Activated CD4-positive, alpha-beta memory T cell treated with anti-CD3 and anti-CD28 coated beads for 36 hours (primary cell): ENCODE measurements at places on chromosomes 1 and 21. TPM values are rescaled to one million over a fixed set of nuclear protein-coding genes. Genes with fewer than 3 reads are reported as not detected.

DNA sequence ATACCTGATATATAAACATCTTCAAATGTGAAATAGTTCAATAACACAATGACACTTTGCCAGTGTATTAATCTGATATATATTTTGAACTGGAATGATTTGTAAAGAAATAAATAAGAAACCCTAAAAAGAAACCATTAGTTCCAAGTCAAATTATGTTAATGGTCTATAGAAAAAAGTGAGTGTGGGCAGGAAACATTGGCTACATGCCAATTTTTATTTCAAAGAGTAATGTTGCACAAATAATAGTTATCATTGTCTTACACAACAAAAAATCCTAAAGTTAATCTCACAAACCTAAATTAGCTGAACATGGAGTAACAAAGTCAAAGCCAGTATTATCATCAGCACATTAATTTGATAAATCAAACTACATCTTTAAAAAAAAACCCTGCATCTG lies 37.9 kb upstream of the BATF3 start:
- no peaks in the 10 kb centered on the region for H3K27me3 ChIP-seq
- peak overlapping the region; percentile 89 for H3K27ac ChIP-seq
- peaks cover 27% of the 10 kb centered on the region for H3K36me3 ChIP-seq
- no peak for DNase-seq
- peaks cover 33% of the 10 kb centered on the region for H3K4me1 ChIP-seq

GRCh38 chr21:43322805-43323204 lies 104.1 kb downstream of the SIK1 start:
- no peaks in the 10 kb centered on the region for H3K4me1 ChIP-seq
- H3K27ac ChIP-seq = no peak overlapping the region
- no peaks in the 10 kb centered on the region for H3K36me3 ChIP-seq
- H3K27me3 ChIP-seq = peaks cover 2% of the 10 kb centered on the region
- DNase-seq = no peak
- no peak overlapping the region for H3K4me3 ChIP-seq

GRCh38 chr1:162138599-162139181 lies 69.2 kb downstream of the NOS1AP start:
- H3K36me3 ChIP-seq = no peaks in the 10 kb centered on the region
- H3K4me3 ChIP-seq = no peak overlapping the region
- peaks cover 28% of the 10 kb centered on the region for H3K27me3 ChIP-seq
- no peak overlapping the region for H3K27ac ChIP-seq
- no peak for DNase-seq
- no peaks in the 10 kb centered on the region for H3K4me1 ChIP-seq

GRCh38 chr21:29633756-29634155 lies 306.0 kb downstream of the GRIK1 start:
- peaks cover 2% of the 10 kb centered on the region for H3K27me3 ChIP-seq
- no peaks in the 10 kb centered on the region for H3K4me1 ChIP-seq
- H3K27ac ChIP-seq = no peak overlapping the region
- no peaks in the 10 kb centered on the region for H3K36me3 ChIP-seq
- no peak for DNase-seq

- no peak for DNase-seq
- H3K36me3 ChIP-seq = peaks cover 3% of the 10 kb centered on the region
- no peaks in the 10 kb centered on the region for H3K27me3 ChIP-seq
These were observed 27.7 kb downstream of the TNFRSF9 start for GRCh38 chr1:7912743-7913557.

- DNase-seq = no peak
- H3K4me3 ChIP-seq = no peak overlapping the region
- H3K27ac ChIP-seq = no peak overlapping the region
These were observed 19.2 kb downstream of the EBNA1BP2 start for GRCh38 chr1:43152866-43153265.

- no peak overlapping the region for H3K27ac ChIP-seq
- H3K4me1 ChIP-seq = peaks cover 49% of the 10 kb centered on the region
- no peak overlapping the region for H3K4me3 ChIP-seq
These were observed 701 bp downstream of the DEDD start for GRCh38 chr1:161131523-161132409.

GRCh38 chr1:220892997-220893700 lies 13.9 kb downstream of the HLX start:
- no peak overlapping the region for H3K27ac ChIP-seq
- H3K36me3 ChIP-seq = no peaks in the 10 kb centered on the region
- DNase-seq = no peak
- peaks cover 67% of the 10 kb centered on the region for H3K27me3 ChIP-seq
- peaks cover 10% of the 10 kb centered on the region for H3K4me1 ChIP-seq

GRCh38 chr1:196997423-196997822 lies 20.1 kb downstream of the CFHR5 start:
- H3K27me3 ChIP-seq = peaks cover under 1% of the 10 kb centered on the region
- DNase-seq = no peak
- no peak overlapping the region for H3K4me3 ChIP-seq
- no peaks in the 10 kb centered on the region for H3K36me3 ChIP-seq
- no peaks in the 10 kb centered on the region for H3K4me1 ChIP-seq

DNA sequence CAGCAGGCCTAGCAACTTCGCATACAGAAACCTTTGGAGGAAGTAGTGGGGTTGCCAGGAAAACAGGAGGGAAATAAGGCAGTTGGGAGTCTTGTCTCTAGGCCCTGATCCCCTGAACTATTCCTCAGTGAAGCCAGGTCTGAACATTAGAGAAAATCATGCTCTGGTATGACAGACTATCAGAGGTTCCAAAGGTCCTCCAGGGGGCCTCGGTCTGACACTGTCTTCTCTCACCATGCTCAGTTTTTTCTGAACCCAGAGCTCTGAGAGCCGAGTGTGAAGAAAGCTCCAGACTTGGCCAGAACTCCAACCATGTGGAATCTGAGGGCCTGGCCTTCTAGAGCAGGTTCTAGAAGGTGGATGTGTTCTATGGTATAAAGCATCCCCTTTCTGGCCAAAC lies 4.0 kb downstream of the TOMM40L start:
- H3K4me1 ChIP-seq = peaks cover 23% of the 10 kb centered on the region
- peaks cover 14% of the 10 kb centered on the region for H3K36me3 ChIP-seq
- DNase-seq = no peak
- H3K27me3 ChIP-seq = no peaks in the 10 kb centered on the region
- H3K4me3 ChIP-seq = no peak overlapping the region

DNA sequence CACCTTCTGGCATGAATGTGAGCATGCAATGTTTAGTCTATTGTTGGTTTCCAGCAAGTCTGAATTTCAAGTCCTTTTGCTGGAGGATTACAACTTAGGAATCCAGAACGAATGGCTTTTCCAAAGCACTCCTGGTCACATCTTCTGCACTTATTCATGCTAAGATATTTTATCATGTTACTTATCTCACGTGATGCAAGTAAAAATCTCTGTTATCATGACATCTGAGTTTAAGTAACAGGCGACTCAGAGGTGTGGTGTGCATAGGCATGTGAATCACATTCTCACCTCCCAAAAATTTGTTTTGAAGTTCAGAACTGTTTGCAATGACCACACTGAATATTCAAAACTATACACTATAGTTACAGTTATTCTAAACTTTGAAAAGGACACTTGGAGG lies 204.8 kb upstream of the FGGY start:
- H3K27me3 ChIP-seq = peaks cover 2% of the 10 kb centered on the region
- DNase-seq = no peak
- H3K4me3 ChIP-seq = no peak overlapping the region
- no peak overlapping the region for H3K27ac ChIP-seq
- H3K36me3 ChIP-seq = no peaks in the 10 kb centered on the region

DNA sequence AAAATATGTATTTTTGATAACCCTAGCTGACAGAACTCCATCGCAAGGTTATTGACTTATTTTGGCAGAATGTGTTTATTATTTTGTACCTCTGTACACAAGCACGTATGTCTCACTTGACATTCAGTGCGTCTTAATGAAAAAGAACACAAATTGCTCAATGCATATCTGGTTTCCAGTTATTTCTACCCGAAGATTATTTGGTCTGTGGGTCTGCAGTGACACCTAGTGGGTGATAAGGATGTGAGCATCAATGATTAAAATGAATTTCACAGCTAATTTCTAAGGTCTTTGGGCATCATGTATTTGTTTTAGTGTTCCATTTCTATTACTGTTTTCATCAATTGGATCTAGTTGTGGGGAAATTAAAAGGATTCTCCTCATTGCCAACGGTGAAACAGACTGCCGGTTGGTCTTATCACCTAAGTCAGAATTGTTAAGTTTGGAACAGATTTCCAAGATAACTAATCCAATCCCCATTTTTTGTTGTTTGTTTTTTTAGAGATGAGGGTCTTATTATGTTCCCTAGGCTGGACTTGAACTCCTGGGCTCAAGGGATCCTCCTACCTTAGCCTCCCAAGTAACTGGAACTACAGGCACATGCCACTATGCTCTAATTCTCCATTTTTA lies 13.9 kb downstream of the DDX20 start:
- H3K36me3 ChIP-seq = peaks cover 20% of the 10 kb centered on the region
- peaks cover 3% of the 10 kb centered on the region for H3K4me1 ChIP-seq
- H3K27ac ChIP-seq = no peak overlapping the region
- no peaks in the 10 kb centered on the region for H3K27me3 ChIP-seq
- DNase-seq = peak; percentile 44

GRCh38 chr1:36206323-36206858 lies 17.9 kb upstream of the THRAP3 start:
- no peak for DNase-seq
- peaks cover 10% of the 10 kb centered on the region for H3K4me1 ChIP-seq
- H3K27me3 ChIP-seq = no peaks in the 10 kb centered on the region
- H3K36me3 ChIP-seq = no peaks in the 10 kb centered on the region
- H3K4me3 ChIP-seq = no peak overlapping the region

DNA sequence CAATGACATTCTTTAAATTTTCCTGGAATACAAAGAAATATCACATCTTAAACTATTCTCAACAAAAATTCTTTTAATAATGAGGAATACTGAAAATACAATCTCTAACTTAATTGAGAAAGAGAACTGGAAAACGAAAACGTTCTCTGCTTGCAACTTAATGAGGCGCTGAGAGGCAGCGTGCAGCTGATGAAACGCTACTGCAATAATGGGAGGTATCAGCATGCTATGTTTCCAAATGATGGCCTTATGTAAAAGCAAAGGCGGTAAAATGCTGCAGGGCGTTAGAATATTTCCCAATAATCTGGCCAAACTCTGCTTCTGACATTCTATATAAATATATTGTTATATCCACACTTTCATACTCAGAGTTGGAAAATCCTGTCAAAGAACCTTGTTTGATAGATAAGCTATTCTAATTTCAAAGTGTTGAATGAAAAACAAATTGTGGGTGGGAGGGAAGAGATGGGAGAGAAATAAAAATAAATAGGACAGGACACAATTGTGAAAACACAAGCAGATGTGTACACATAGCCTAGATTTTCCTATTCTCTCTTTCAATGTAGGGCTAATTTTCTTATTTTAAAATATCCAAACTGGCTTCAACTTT lies 70.9 kb downstream of the APP start:
- no peak for DNase-seq
- no peaks in the 10 kb centered on the region for H3K27me3 ChIP-seq
- no peak overlapping the region for H3K27ac ChIP-seq
- no peak overlapping the region for H3K4me3 ChIP-seq
- H3K36me3 ChIP-seq = peaks cover 3% of the 10 kb centered on the region
- no peaks in the 10 kb centered on the region for H3K4me1 ChIP-seq

DNA sequence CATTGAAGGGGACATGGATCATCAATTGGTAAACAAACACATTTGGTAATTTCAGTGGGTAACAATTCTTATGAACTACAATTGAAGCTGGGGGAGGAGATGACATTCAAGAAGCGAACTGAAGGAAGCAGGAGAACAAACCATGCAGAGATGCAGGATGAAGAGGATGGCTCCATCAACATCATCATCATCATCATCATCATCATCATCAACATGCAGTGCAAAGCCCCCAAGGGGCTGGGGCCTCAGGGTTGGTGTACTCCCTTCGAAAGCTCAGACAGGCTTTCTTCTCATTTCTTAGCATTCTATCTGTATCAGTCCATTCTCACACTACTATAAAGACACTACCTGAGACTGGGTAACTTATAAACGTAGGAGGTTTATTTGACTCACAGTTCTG lies 105.8 kb downstream of the DUSP10 start:
- DNase-seq = no peak
- no peaks in the 10 kb centered on the region for H3K4me1 ChIP-seq
- no peaks in the 10 kb centered on the region for H3K36me3 ChIP-seq
- H3K27me3 ChIP-seq = no peaks in the 10 kb centered on the region

DNA sequence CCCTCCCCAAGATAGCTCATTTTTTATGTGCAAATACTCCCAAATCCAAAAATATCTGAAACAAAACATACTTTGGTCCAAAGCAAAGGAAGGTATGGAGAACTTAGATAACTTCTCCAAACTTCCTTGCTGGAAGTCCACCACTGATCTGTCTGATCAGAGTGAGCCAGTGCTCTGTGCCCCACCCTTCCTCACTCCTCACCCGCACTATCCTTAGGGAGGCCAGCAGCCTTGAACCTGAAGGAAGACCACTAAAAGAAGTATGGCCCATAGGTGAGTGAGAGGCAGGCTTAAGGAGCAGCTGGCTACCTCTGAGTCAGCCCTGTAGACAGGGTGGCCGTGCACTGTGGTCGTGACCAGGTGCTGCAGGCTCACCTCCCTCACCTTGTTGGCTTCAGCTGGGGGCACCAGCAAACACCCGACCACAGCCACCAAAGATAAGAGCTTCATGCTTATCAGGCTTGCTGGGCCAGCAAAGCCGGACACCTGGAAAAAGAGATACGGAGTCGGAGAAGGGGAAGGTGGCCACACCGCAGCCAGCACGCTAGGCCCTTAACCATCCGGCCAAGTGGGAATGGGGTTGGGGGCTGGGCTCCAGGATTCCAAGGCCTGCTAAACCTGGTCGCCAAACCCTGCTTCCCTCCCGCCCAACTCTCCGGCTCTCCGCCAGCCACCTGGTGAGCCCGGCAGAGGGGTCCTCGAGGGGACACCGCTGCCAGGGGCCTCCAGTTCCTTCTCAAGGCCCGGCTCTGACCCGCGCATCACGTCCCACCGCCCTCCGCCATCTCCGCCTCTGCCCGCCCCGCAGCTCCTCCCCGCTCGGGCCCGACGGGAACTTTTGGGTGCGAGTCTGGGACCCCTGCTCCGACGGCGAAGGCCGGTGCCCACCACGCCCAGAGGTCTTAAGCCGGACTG lies 543 bp downstream of the TMEM9 start:
- peak overlapping the region; percentile 80 for H3K4me3 ChIP-seq
- H3K4me1 ChIP-seq = peaks cover 20% of the 10 kb centered on the region
- H3K27me3 ChIP-seq = peaks cover 13% of the 10 kb centered on the region
- H3K27ac ChIP-seq = peak overlapping the region; percentile 71

DNA sequence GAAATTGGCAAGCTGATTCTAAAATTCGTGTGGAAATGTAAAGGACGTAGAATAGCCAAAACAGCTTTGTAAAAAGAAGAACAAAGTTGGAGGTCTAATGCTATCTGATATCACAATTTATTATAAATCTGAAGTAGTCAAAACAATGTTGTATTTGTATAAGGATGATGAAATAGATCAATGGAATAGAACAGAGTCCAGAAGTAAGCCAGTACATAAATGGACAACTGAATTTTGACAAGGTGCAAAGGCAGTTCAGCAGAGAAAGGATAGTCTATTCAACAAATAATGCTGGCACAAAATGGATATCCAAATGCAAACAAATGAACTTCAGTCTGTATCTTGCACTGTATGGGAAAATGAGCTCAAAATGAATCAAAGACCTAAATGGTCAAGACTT lies 20.2 kb downstream of the RALGPS2 start:
- DNase-seq = no peak
- H3K4me1 ChIP-seq = no peaks in the 10 kb centered on the region
- H3K4me3 ChIP-seq = no peak overlapping the region
- peaks cover 12% of the 10 kb centered on the region for H3K36me3 ChIP-seq
- no peak overlapping the region for H3K27ac ChIP-seq

The GPR153 gene
- total RNA-seq = 0.26 TPM

The HSD3B1 gene
- total RNA-seq = not detected

The HTR6 gene
- 0.17 TPM for total RNA-seq

The DCDC2B gene
- total RNA-seq = not detected

The AMY1A gene
- not detected for total RNA-seq

The GBP7 gene
- not detected for total RNA-seq

The LY9 gene
- 4.8 TPM for total RNA-seq

The PTAFR gene
- 0.19 TPM for total RNA-seq

The ALDH4A1 gene
- 7.2 TPM for total RNA-seq

The MXRA8 gene
- 0.19 TPM for total RNA-seq

The ANKRD65 gene
- total RNA-seq = not detected
